ENCODE measurements at places on chromosomes 13 and 19.

DNA sequence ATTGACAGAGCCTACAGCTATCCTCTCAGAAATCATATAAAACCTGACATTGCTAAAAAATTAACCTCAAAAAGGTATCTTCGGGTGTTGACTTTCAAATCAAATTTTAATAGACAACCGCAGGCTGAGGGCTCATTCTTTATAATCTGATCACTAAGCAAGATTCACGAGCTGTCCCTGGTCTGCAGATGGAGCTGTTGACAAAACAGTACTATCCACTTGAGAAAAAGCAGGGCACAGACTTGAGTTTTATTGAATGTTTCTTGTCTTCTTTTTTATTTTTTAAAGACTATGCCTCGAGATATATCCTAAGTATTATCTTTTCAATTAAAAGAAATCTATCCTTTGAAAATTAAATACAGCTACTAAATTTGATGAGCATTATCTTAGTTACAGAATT lies 540.5 kb downstream of the PCDH9 start:
- no peak for DNase-seq

- no peak for DNase-seq
Measured at GRCh38 chr13:98484289-98485219, 92.4 kb downstream of the STK24 start.

DNA sequence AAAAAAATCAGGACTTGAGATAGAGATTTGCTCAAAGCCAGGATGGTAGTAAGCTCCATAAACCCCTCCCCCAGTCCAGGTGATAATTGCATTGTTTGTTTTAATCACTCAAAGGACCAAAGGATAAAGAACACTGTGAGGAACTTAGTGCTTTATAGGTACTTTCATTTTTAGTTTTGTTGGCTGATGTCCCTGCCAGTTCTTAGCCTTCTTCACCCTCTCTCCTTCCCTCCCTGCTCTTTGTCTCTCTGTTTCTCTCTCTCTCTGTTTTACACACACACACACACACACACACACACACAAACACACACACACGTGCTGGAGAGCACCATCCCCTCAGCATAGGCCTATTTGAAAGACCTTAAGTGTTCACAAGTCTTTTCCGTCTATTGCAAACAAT lies 5.2 kb downstream of the FRY start:
- DNase-seq: no peak

DNA sequence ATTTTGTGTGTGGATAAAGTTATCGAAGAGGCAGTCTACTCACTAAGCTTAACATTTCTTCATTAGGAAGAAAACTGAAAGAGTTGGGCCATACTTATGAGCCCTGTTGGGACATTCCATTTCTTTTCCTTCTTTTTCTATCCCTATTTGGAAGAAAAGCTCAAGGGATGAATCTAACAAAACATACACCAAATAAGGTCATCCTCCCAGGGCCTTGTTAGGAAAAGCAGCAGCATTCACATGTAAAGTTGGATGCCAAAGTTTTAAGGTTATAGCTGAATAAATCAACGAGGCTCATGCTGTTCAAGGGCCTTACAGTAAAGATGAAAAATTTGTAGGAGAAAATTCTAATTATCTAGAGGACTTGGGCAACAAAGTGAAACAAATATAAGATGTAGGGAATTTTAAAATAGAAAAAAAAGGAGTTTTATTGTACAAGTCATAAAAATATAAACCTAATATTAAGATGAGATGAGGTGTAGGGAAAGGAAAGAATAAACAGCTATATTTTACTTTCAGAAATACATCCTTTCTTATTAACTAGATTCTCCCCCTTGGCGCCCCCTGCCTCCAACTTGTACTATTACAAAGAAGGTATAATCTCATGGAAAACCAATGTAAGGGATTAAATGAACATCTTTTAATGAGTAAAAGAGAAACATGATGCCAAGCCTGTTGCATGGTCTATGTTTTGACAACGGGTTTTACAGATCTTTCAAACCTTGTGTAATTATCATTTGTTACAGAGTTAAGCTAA lies 160.4 kb downstream of the PCDH20 start:
- no peak for DNase-seq

DNA sequence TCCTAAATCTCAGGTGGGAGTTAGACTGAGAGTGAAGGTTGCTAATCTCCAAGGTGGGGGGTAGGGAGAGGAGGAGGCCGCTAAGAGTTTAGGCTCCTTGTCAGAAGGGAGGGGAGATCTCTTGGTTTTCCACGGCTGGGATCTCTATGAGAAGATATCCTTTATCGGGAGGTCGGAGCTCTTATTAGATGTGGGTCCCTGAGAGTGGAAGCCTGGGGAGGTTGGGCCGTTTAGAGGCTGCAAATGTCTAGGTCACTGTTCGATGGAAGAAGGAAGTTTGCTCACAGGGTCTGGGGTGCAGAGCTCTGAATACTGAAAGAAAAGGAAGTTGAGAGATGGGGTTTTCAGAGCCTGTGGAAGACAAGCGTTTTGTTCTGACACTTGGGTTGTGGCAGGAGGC lies 3.8 kb downstream of the MYADM start:
- DNase-seq: no peak

All from stimulated activated CD4-positive, alpha-beta T cell treated with anti-CD3 and anti-CD28 coated beads, Interleukin-12 subunit alpha, Interleukin-12 subunit beta, amount 100 ng/mL, for 24 hours (primary cell).